ENCODE measurements at places on chromosomes 2 and 18.

- no peak for DNase-seq
Observed at GRCh38 chr2:7673853-7674252, 756.6 kb downstream of the RNF144A start.

- no peak for DNase-seq
Observed at GRCh38 chr2:63049970-63050333, 678 bp upstream of the OTX1 start.

- DNase-seq, result no peak
Observed at GRCh38 chr2:134721596-134721995, 2.8 kb upstream of the TMEM163 start.

DNA sequence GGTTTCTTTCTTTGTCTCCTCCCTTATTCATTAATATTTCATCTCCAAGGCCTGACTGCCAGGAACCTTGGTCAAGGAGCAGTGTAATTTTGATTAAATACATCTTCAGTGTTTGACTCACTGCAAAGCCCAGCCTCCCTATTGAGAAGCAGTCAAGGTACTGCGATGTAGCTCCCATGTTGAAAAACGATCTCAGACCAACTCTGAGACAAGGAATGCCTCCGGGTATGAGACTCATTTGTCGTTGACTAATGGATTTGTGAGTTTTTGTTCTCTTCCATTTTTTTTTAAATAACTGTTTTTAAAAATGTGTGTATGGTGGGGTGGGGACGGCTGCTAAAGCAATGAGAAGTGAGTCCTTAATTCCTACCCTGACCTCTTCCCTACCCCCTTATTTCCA lies 361.6 kb downstream of the SOX11 start:
- DNase-seq, result no peak

- DNase-seq, result no peak
Observed at GRCh38 chr2:30366199-30366691, 80.8 kb upstream of the LCLAT1 start.

DNA sequence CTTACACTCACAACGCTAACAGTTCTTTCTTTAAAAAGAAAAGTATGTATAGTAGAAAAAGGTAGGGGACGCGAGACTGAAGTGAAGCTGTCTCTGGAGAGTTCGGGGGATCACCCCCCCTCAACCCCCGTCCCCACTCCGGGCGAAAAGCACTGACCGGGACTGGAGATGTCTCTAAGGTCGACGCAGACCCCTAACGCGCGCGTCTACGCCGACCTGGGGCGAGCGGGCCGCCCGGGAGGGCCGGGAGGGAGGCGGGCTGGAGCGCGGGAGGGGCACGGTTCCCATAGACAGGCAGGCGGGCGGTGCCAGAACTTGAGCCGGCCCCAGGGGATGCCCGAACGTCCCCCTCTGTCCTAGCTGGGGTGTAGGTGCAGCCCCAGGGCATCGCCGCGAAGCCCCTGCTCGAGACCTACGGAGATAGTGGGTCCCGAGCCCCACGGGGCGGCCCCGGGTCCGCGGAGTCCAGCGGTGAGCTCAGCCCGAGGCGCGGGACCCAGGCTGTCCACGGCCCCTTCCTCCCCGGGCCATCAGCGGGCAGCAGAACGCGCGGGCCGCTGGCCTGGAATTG lies 82.2 kb downstream of the CHRNA1 start:
- no peak for DNase-seq

DNA sequence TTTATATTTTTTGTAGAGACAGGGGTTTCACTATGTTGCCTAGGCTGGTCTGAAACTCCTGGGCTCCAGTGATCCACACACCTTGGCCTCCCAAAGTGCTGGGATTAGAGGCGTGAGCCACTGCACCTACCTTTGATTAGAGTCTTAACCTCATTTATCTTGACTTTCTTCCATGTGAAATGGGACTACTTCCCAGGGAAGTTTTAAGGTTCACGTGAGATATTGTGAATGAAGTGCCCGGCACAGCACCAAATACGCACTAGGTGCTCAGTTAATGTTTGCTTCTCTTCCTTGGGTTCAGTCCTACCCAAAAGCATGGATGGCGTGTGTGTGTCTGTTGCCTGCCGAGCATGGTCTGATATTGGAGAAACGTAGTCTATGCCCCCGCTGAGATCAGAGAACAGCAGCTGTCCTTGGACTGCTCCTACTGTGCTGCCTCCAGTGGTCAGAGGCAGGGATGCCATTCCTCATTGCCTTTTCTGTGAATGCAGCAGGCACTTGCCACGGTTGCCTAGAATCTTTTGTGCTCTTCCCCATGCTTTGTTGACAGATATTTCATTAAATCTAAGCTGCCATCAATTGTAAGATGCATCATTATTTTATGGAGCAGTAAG lies 12.3 kb upstream of the TFCP2L1 start:
- peak; percentile 41 for DNase-seq

DNA sequence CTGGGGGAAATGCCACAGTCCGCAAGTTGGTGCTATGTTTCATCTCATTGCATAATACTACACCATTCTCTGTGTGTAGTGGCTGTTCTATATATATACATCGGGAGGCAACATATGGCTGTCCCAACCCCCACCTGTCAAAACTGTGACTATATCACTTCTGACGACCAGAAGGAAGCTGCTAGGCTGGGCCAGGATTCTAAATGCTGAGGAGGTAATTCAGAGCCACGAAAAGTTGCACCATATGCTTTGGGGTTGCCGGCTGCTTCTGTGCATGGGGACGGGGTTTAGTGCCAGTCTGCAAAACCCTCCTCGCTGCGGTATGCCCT lies 117.3 kb downstream of the MSH2 start:
- no peak for DNase-seq

DNA sequence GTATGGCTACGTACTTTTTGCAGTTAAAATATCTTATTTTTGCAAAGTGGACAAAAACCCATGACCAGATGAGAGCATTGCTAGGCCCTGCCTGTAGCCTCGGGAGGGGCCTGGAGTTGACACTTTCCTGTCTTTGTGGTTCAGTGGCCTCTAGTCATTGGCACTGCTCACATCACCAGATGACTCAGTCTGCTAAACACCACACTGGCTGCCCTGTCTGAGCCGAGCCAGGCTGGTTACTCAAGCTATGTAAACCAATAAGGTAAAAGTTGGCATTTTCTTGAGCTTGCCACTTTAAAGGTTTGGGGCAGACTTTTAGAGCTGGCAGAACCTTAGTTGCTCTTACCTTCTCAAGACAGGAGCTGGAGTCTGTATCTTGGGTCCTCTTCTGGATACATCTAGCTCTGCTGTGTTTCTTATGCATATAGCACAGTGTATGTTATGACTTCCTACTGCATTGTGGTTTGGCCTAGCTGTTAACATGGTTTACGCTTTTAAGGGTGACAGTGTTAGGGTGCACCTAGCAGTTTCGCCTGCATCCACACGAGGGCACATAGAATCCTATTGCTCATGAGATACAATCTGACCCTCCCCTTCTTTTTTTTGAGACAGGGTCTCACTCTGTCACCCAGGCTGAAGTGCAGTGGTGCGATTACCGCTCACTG lies 76.4 kb downstream of the AP1S3 start:
- DNase-seq, result no peak

- no peak for DNase-seq
Observed at GRCh38 chr2:235564884-235565530, 71.2 kb downstream of the AGAP1 start.

DNA sequence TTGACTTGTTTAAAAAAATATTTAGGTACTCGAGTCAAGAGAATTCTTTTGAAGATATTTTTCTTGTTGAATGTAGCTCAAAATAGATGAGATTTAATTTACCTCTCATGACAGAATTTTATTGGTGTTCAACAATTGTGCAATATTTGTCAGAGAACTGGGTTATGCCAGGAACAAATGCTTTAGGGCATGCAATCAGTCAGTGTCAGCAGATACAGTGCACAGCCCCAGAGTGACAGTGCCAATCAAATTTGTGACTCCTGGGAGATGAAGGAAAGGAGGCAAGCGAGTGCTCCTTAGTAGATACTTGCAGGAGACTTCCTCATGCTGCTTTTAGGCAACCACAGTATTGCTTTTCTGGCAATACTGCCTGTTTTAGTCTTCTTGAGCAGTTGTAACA lies 81.2 kb upstream of the DSEL start:
- no peak for DNase-seq

DNA sequence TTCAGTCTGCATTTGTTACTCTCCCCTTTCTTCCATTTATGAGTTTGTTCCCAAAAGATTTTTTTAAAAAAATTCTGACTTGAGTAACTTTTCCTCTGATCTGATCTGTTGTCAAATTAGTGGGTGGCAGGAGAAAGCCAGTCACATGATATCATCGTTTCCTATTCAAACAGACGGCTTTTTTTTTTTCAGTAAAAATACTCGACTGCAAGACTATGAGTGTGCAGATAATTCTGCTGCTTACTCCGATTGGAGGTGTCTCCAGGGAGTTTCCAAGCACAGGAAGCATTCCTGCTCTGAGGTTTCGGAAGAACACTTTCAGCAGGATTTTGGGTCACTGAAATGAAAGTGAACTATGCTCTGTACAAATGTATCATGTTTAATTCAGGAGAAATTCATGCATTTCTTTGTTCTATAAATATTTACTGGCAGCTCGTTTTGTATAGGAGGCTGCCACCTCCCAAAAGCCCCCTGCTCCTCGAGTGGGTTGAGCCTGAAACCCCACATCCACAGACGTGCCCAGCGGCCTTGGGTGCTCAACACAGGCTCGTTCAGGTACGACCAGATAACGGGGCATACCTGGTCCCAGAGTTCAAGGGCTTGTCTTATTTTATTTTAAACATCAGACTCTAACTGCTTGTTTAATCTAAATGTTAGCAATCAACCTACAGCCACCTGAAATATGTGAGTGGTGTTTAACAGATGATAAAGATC lies 126.9 kb upstream of the ZNF516 start:
- DNase-seq, result peak; percentile 39

- peak; percentile 56 for DNase-seq
Observed at GRCh38 chr2:88590998-88591613, 36.2 kb downstream of the EIF2AK3 start.

DNA sequence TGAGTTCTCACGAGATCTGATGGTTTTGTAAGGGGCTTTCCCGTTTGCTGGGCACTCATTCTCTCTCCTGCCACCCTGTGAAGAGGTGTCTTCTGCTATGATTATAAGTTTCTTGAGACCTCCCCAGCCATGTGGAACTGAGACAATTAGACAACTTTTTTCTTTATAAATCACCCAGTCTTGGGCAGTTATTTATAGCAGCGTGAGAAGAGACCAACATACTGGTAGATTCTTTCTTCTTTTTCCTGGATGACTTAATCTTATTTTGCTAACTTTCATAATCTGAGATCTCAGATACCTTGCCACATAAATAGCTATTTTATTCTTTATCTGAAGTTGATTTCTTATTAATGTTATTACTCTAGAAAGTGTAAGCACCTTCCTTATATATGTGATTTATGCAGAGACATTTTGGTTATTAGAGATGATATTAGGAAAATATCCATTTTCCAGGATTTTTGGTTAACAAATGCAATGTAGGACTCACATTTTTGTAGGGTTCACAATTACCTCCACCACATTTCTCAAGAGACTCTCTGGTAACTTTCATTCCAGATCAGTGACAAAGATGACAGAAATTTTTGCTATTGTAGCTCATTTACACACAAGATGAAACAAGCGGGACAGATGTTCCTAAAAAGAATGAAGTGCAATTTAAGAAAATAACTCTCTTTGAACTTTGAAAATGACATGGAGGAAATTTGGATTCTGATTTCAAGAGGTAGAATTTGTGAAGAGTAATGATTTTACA lies 97.9 kb upstream of the RND3 start:
- no peak for DNase-seq

- DNase-seq, result no peak
Observed at GRCh38 chr2:8691859-8692437, 10.1 kb downstream of the ID2 start.
